AG08396 (cell line): ENCODE measurements at places on chromosomes 3 and 15.

DNA sequence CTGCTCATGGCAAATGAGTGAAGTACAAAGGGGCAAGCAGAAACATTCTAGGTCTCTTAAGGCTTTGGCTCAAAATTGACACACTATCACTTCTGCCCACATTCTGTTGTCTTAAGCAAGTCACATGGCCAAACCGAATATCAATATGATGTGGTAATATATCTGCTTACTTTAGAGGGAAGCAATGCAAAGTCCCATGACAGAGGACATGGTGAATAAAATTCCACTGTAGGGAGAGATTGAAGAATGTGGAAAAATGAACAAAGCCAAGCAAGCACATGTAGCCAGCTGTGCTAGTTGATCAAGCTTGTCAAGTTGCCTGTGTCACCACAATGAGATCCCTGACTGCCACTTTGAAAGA, 11.2 kb upstream of the TBC1D5 start:
- DNase-seq, result no peak

DNA sequence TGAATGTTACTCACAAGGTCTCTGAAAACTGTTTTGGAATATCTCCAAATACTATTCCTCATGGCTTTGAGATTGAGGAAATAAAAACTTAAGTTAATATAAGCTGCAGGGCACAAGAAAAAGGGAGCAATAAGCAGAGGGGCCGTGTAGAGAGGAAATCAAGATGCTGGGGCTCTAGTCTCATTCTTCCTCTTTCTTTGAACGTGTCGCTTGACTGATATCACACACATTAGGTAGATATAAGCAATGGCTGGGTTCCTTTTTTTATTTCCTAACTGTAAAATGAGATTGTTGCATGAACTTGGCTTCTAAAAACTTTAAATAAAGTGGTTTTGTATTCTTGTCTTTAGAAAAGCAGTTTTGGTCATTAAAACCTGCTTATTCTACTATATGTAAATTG, 326.7 kb upstream of the ROPN1 start:
- DNase-seq, result no peak

DNA sequence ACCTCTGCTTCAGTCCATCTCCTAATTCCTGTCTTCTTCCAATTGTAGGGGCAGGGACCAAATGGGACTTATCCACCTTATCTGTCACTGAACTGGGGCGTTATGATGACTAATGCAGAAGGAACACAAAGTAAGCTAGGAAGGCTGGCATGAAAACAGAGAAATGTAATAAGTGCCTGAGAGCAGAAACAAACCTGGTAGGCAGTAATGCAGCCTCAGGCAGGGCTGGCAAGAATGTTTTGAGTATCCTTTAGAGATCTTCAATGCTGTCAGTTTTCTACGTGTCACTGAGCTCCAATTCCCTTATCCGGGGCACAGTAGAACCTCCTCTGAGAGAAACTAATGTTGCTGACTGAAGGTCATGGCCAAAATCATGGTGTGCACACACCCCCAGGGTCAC, 246.2 kb upstream of the TBL1XR1 start:
- no peak for DNase-seq

DNA sequence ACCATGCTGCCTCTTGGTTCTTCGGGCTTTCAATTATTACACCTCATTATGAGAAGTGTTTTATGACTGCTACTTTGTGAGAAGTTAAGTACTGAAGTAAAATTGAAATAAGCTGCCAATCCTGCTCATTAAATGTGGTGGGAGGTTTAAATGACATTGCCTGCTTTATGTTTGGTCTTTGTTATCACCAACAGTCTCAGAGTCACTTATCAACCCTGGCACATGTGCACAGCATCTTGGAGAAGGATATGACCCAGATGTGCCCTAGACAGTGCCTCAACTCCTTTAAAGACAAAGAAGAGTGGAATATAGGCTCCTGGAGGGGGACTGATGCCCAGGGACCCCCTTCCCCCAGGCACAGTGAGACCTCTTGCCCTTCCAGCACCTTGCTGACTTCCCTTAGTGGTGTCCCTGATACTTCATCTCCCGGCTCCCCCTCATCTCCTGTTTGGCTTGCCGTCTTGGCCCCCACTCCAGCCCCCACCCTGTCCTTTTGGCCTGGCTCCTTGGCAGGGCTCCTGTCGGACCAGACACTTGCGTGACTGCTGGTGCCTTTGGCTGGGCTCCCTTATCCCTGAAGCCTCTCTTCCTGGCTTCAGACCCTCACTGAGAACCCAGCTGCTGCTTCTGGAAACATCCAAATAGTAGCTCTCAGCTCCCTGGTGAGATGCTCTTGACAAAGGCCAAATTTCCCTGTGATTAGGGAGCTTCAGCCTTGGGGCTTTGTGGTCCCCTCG, 39.8 kb downstream of the ARHGAP31 start:
- no peak for DNase-seq

GRCh38 chr3:71078723-71079525, 504.6 kb downstream of the FOXP1 start:
- DNase-seq, result no peak
